ENCODE measurements at places on chromosomes 5 and 9. TPM values are rescaled to one million over a fixed set of nuclear protein-coding genes. Genes with fewer than 3 reads are reported as not detected.
A peak's percentile ranks its signal among the peaks of the same experiment; 100 is the strongest.

Gene OR1J2
- not detected for total RNA-seq

Gene SLC2A6
- 5.0 TPM for total RNA-seq

Gene QSOX2
- 16.5 TPM for total RNA-seq

Gene RNF183
- total RNA-seq = not detected

Gene PRSS3
- not detected for total RNA-seq

Gene PPP2R2B
- total RNA-seq = not detected

DNA sequence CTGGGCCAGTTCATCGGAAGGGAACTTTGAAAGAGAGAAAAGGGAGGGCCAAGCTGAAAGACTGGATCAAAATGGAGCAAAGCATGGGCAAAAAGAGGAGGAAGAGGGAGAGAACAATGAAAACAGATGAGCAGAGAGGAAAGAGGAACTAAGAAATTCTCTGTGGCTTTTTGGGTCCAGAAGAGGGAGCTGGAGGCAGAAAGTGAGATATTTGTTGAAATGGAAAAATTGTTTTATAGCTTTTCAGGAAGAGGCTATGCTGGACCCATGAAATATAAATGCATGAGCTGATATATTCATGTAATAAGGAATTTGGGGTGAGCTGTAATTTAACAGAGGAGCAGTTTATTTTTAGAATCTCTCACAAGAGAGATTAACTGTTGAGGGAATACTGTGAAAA, 457.3 kb downstream of the DMAC1 start:
- DNase-seq = peak; percentile 4

DNA sequence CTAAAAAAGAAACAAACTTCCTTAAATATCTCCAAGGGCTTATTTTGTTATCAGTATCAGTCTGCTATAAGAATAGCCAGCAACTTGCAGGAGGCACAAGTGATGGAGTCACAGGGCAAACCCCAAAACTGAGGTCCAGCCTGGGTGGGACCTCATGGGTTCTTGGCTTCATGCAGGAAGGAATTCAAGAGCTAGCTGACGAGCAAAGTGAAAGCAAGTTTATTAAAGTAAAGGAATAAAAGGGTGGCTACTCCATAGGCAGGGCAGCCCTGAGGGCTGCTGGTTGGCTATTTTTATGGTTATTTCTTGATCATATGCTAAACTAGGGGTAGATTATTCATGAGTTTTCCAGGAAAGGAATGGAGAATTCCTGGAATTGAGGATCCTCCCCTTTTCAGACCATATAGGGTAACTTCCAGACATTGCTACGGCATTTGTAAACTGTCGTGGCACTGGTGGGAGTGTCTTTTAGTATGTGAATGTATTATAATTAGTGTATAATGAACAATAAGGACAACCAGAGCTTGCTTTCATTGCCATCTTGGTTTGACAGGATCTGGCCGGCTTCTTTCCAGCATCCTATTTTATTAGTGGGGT, 231.9 kb downstream of the ADAMTSL1 start:
- DNase-seq = no peak

- DNase-seq = peak; percentile 83
Observed at GRCh38 chr5:132419502-132420468, 50.3 kb downstream of the SLC22A5 start.

DNA sequence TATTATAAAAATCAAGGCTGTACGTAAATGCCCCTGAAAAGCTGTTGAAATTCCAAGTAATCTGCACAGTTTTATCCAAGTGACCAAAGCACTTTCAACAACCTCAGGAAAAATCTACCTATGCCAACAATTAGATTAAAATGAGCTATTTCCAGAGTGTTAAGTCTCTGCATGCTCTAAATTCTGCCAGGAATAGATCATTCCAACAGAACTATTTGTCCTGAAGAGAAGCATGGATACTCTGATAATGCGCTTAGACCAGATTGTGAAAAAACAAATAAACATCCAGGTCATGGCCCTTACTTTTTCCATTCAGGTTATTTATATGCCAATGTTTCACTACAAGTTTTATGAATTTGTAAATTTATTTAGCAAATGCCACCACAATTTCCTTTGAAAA, 59.1 kb downstream of the PLK2 start:
- DNase-seq = no peak

DNA sequence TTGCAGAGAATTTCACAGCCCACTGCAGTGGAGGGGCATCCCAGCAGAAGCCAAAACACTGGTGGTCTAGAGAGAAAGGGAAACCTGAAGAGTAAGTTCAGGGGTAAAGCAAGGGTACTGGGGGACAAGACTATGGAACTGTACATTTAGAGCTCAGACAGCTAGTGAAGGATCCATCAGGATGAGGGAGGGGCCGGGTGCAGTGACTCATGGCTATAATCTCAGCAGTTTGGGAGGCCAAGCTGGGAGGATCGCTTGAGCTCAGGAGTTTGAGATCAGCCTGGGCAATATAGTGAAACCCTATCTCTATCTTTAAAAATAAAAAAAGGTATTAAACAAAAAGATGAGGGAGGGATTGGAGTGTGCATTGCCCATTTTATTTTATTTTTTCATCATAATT, 7.8 kb upstream of the ANKH start:
- DNase-seq = no peak

DNA sequence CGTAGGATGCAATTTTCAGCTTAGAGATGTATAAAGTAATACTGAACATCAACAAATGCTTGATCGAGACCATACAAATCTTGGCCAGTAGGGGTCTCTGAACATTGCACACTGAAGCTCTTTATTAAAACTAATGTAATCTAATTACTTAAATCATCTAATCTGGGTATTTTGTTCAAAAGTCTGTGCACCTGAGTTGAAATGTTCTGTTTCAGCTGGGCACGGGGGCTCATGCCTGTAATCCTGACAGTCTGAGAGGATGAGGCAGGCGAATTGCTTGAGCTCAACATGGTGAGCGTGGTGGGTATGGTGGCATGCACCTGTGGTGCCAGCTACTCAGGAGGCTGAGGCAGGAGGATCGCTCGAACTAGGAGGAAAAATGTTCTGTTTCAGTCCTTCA, 41.0 kb downstream of the ESM1 start:
- peak; percentile 56 for DNase-seq

- DNase-seq = no peak
Observed at GRCh38 chr9:108142504-108143201, 653.1 kb upstream of the KLF4 start.

GRCh38 chr9:123005964-123006363, 27.5 kb upstream of the GPR21 start:
- DNase-seq = no peak

- DNase-seq = no peak
Observed at GRCh38 chr9:118414676-118415075, 710.5 kb downstream of the TLR4 start.

DNA sequence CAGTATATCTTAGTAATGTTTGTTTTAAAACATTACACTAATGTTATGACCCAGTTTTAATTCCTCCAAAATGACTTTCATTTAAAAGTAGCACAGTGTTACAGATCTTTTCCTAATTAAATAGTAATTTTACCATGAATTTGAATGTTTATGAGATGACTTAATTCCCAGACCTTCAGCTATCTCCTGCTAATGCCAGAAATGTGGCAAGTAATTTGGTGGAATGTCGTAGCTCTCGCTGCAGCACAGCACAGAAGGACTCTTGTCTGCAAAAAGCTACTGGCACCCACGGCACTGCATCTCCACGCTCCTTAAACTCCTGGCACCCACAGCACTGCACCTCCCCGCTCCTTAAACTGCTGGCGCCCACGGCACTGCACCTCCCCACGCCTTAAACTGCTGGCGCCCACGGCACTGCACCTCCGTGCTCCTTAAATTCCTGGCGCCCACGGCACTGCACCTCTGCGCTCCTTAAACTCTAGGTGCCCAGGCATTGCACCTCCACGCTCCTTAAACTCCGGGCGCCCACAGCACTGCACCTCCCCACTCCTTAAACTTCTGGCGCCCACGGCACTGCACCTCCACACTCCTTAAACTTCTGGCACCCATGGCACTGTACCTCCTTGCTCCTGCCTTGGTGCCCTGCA, 163.1 kb downstream of the CDK5RAP2 start:
- no peak for DNase-seq
